Uterus (tissue), 4 donors: ENCODE measurements at places on chromosomes 16 and 17. TPM values are rescaled to one million over a fixed set of nuclear protein-coding genes. Genes with fewer than 3 reads are reported as not detected.
A peak's percentile ranks its signal among the peaks of the same experiment; 100 is the strongest.

KRT39 gene
- not detected for total RNA-seq

ABCC11 gene
- 0.48 TPM for total RNA-seq

MNT gene
- 1.8 TPM for total RNA-seq

PYY gene
- not detected for total RNA-seq

SLC6A2 gene
- 1.0 TPM for total RNA-seq

- no peak for DNase-seq
- H3K4me3 ChIP-seq: no peak overlapping the region
- H3K36me3 ChIP-seq: no peaks in the 10 kb centered on the region
- H3K4me1 ChIP-seq: no peaks in the 10 kb centered on the region
Measured at GRCh38 chr16:48413272-48413671, 28.1 kb upstream of the SIAH1 start.

DNA sequence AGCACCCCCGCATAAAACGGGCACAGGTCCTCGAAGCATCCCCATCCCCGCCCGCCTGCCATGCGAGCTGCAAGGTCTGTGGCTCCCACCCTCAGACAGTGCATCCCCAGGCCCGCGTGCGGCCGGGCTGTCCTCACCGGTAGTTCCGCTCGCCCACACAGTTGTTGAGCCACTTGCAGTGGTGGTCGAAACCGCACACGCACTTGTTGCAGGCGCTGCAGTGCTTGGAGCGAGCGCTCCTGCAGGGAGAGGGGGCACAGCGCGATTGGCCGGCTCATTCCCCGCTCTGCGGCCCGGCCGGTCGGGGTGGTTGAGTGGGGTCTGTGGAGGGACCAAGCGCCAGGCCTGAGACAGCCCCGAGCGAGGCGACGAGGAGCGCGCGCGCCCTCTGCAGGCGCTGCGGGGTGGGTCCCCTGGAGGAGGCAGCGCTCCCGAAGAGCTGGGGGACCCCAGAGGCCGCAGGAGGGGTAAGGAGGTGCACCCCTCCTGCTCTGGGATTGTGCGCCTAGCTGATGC lies 6.0 kb upstream of the TPPP3 start:
- no peaks in the 10 kb centered on the region for H3K36me3 ChIP-seq
- no peaks in the 10 kb centered on the region for H3K4me1 ChIP-seq
- H3K27ac ChIP-seq: no peak overlapping the region
- no peaks in the 10 kb centered on the region for H3K27me3 ChIP-seq

DNA sequence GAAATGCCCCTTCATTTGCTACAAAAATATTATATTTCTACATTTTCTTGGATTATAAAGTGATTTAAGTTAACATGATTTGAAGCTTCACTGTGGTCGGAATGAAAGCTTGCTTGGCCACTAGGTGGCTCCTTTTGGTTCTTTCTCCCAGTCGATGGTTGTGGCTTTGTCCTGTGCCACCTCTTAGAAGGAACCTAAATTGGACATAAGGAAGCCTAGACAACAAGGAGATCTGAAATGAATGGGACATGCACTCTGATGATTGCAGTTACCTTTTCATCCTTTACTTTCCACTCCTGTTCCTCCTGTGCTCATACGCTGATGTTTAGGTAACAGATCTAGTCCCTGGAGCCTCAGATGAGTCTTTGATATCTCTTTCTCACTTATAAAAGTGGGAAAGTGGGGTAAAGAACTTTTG lies 39.2 kb downstream of the FTO start:
- no peak for DNase-seq
- H3K4me3 ChIP-seq: no peak overlapping the region
- no peaks in the 10 kb centered on the region for H3K36me3 ChIP-seq
- H3K4me1 ChIP-seq: peaks cover 5% of the 10 kb centered on the region

- no peak for DNase-seq
- no peak overlapping the region for H3K27ac ChIP-seq
- H3K36me3 ChIP-seq: no peaks in the 10 kb centered on the region
- H3K4me1 ChIP-seq: no peaks in the 10 kb centered on the region
- H3K4me3 ChIP-seq: no peak overlapping the region
Measured at GRCh38 chr17:56884483-56885311, 29.2 kb downstream of the TRIM25 start.

DNA sequence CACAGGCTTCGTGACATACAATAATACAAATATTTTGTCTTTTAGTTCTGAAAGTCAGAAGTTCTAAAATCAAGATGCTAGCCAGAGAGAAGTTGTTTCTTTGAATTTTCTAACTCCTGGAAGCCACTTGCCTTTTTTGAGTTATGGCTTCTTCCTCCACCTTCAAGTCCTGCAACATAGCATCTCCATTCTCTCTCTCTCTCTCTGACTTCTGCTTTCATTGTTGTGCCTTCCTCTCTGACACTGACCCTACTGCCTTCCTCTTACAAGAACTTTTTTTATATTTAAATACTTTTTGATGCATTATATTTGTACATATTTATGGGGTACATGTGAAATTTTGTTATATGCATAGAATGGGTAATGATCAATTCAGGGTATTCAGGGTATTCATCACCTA lies 205.9 kb downstream of the MAP2K6 start:
- no peak overlapping the region for H3K4me3 ChIP-seq
- no peaks in the 10 kb centered on the region for H3K36me3 ChIP-seq
- no peaks in the 10 kb centered on the region for H3K27me3 ChIP-seq
- H3K4me1 ChIP-seq: no peaks in the 10 kb centered on the region

DNA sequence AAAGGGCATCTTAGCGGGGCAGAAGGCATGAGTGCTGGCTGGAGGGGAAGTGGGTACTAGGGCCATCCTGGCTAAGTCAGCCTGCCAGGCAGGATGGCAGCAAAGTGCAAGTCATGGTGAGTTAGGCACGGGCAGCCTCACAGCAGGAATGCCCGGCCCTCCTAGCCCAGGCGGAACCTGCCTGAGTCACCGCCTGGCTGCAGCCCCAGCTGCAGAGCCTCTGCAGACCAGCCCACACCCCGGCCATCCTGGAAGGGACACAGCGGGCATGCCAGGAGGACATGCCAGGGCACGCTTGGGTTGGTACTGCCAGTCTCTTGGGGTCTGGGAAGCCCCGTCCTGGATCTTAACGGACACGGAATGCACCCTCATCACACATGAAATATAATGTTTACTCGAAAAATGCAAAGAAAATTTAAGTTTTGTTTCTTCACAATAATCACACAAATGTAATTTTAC lies 5.0 kb upstream of the ALDH3A1 start:
- H3K27ac ChIP-seq: no peak overlapping the region
- DNase-seq: peak; percentile 41
- H3K4me3 ChIP-seq: no peak overlapping the region
- H3K4me1 ChIP-seq: no peaks in the 10 kb centered on the region
- H3K36me3 ChIP-seq: no peaks in the 10 kb centered on the region

GRCh38 chr16:73058221-73058615 lies 10.3 kb upstream of the ZFHX3 start:
- peak overlapping the region; percentile 99 for H3K27ac ChIP-seq
- no peaks in the 10 kb centered on the region for H3K27me3 ChIP-seq
- no peak for DNase-seq
- H3K4me3 ChIP-seq: peak overlapping the region; percentile 70
- no peaks in the 10 kb centered on the region for H3K36me3 ChIP-seq

DNA sequence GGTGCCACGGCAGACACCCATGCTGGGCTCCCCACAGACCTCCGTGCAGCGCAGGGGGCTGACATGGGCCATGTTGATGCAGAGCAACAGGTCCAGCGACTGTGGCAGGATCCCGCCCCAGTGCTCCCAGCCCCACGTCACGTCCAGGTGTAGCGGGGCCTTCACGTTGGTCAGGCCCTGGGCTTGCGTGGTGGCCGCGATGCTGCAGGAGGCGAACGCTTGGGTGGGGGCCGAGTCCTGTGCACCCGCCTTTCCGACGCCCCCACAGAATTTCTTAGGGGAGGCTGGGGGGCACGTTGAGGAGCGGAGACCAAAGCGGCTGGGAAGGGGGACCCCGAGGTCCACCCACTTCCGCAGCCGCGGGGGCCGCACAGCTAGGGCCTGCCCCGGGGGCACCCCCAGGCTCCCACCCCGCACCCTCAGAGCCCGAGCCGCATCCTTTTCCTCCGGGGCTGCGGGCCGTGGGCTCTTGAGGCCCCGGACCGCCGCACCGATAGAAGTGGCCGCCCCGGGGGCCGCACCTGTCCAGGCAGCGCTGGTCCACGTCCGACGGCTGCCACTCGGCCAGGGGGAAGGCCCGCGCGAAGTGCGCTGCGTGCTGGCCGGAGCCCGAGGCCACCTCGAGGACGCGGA lies 416 bp downstream of the METTL26 start:
- peak overlapping the region; percentile 99 for H3K27ac ChIP-seq
- DNase-seq: no peak
- H3K36me3 ChIP-seq: no peaks in the 10 kb centered on the region
- peak overlapping the region; percentile 85 for H3K4me3 ChIP-seq
- H3K27me3 ChIP-seq: no peaks in the 10 kb centered on the region

DNA sequence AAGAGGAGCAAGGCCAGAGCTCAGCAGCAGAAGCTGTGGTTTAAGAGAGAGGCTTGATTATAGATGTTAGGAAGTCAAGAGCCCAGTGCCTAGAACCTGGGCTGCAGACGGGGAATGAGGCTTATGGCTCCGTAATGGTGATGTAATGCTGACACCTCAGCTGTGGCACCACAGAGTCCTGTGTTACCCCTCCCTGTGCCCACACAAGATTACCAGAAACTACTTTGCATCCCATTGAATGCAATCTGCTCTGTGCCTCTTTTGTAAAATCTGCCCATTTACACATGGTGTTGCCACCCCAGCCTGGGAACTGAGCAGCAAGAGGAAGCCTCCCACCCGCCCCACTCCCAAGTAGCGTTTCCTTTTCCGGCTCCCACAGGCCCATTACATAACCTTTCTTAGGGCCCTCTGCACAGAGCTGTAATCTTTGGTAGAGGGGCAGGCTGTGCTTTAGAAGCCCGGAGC lies 57.0 kb downstream of the PITPNC1 start:
- DNase-seq: no peak
- H3K4me3 ChIP-seq: no peak overlapping the region
- H3K27me3 ChIP-seq: no peaks in the 10 kb centered on the region
- H3K36me3 ChIP-seq: no peaks in the 10 kb centered on the region

GRCh38 chr17:41906465-41907184 lies 12.1 kb downstream of the ACLY start:
- H3K4me3 ChIP-seq: no peak overlapping the region
- H3K36me3 ChIP-seq: no peaks in the 10 kb centered on the region
- H3K27me3 ChIP-seq: no peaks in the 10 kb centered on the region
- peak overlapping the region; percentile 25 for H3K27ac ChIP-seq
- DNase-seq: peak; percentile 49

GRCh38 chr16:58047557-58048348 lies 22.2 kb downstream of the MMP15 start:
- peak overlapping the region; percentile 51 for H3K27ac ChIP-seq
- no peak for DNase-seq
- no peaks in the 10 kb centered on the region for H3K27me3 ChIP-seq
- H3K4me3 ChIP-seq: no peak overlapping the region

- H3K36me3 ChIP-seq: no peaks in the 10 kb centered on the region
- peaks cover 4% of the 10 kb centered on the region for H3K4me1 ChIP-seq
- H3K27me3 ChIP-seq: no peaks in the 10 kb centered on the region
- no peak overlapping the region for H3K27ac ChIP-seq
- DNase-seq: peak; percentile 6
- no peak overlapping the region for H3K4me3 ChIP-seq
Measured at GRCh38 chr17:80946449-80946848, 45.2 kb upstream of the CHMP6 start.

GRCh38 chr17:29393436-29393835 lies 3.3 kb downstream of the TAOK1 start:
- H3K27ac ChIP-seq: peak overlapping the region; percentile 6
- no peaks in the 10 kb centered on the region for H3K36me3 ChIP-seq
- H3K4me1 ChIP-seq: peaks cover 9% of the 10 kb centered on the region
- no peak overlapping the region for H3K4me3 ChIP-seq
- H3K27me3 ChIP-seq: no peaks in the 10 kb centered on the region
- no peak for DNase-seq

DNA sequence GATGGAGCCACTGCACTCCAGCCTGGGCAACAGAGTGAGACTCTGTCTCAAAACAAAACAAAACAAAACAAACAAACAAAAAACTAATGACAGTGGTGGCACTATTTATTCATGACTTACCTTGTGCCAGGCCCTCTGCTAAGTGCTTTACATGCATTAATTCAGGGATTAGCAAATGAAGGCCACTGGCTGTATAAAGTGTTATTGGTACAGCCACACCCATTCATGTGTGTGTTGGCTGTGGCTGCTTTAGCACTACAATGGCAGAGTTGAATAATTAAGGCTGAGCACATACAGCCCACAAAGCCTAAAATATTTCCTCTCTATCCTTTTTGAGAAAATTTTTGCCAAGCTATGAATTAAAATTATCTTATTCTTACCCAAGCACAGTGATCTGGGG lies 531.8 kb upstream of the CDH5 start:
- H3K36me3 ChIP-seq: no peaks in the 10 kb centered on the region
- H3K4me1 ChIP-seq: no peaks in the 10 kb centered on the region
- no peak overlapping the region for H3K27ac ChIP-seq
- no peak overlapping the region for H3K4me3 ChIP-seq
- no peaks in the 10 kb centered on the region for H3K27me3 ChIP-seq
- DNase-seq: no peak

DNA sequence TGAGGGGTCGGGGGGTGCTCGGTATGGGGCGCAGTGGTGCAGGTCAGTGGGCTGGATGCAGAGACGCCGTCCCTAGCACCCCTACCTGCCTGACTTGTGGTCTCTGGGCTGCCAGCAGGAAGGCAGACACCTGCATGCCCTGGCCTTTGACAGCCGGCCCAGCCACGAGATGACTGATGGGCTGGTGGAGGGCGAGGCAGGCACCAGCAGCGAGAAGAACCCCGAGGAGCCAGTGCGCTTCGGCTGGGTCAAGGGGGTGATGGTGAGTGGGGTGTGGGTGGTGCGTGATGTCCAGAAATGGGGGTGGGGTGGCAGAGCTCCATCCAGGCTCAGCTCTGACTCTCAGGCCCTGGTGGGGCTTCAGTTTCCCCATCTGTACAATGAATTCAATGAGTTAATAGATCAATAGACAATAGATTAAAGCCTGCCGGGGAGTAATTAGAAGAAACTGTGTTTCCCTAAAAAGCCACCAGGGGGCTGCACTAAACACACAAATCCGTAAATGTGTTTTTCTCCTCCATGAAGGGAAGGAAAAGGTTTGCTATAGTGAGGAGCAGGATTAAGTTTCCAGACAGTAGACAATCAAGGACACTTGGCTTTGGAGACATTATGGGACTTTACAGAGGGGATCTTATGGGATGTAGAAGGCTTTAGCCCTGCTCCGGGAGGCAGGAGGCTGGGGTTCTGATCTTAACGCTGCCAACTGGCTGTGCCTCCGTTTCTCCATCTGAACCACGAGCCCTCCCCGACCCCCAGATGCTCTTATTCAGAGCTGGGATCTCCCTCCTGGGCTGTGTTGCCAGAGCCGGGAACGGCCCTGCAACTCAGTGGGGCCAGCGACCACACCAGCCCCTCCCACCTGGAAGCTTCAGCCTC lies 2.2 kb downstream of the SLC12A3 start:
- H3K4me1 ChIP-seq: no peaks in the 10 kb centered on the region
- H3K27ac ChIP-seq: no peak overlapping the region
- no peak for DNase-seq
- no peaks in the 10 kb centered on the region for H3K27me3 ChIP-seq
- H3K36me3 ChIP-seq: no peaks in the 10 kb centered on the region
- H3K4me3 ChIP-seq: no peak overlapping the region

DNA sequence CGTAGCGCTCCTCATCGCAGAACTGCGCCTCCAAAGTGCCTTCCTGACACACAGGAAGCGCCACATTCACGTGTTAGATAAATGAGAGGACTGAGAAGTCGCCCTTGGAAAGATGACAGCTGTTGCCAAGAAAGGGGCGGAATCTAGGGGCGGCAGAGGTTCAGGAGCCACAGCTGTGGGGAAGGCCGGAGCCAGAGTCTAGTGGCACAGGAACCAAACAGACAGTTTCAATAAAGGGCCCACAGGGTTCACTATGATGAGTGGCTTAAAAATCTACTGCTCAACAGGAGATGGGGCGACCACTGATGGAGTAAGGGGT lies 4.7 kb downstream of the FLCN start:
- H3K27me3 ChIP-seq: no peaks in the 10 kb centered on the region
- H3K4me1 ChIP-seq: peaks cover 4% of the 10 kb centered on the region
- H3K36me3 ChIP-seq: no peaks in the 10 kb centered on the region
- no peak for DNase-seq
- H3K27ac ChIP-seq: no peak overlapping the region
- H3K4me3 ChIP-seq: no peak overlapping the region
